GM12891 (cell line): ENCODE measurements at places on chromosomes 2 and 18.

DNA sequence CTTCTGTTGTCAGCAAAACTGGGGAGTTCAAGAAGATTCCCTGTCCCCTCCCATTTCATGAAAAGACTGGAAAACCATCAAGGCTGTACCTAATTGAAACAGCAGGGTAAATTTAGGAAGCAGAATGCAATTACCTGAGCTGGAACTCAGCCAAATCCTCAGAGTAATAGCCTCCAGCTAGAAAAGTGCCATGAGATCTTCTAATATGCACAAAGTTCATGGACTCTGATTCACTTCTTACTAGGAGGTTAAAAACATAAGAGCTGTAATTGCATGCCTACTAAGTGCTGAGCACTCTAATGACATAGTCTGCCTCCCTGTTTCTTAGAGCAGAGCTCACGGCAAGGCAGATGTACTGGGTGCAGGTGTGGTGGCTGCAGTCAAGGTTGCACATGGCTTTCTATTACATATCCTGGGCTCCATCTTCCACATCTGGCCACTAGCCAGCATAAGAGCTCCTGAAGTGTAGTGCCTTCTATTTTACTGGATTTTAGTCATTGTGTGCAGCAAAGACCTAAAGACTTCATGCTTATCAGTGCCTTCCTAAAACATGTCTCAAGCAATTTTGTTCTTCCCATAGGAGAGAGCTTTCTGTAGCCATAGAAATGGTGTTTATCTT is 341.7 kb downstream of the PTPRM start:
- DNase-seq: no peak

DNA sequence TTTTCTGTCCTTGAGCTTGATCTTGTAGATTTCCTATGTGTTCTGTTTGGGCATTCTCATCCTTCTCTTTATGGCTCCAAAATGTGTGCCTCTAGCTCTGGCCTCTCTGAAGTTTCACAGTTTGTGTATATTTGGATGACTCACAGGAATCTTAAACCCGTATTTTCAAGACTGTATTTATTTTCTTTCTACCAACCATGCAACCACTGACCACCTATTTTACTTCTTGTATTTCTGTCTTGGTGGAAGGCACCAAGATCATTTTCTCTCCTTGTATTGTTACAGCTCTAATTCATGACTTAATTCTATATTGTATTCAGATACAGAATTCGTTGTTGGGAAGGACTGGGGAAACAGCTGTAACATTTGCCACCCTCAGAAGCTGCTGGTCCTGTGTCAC is 39.5 kb downstream of the ACSL3 start:
- no peak for DNase-seq

DNA sequence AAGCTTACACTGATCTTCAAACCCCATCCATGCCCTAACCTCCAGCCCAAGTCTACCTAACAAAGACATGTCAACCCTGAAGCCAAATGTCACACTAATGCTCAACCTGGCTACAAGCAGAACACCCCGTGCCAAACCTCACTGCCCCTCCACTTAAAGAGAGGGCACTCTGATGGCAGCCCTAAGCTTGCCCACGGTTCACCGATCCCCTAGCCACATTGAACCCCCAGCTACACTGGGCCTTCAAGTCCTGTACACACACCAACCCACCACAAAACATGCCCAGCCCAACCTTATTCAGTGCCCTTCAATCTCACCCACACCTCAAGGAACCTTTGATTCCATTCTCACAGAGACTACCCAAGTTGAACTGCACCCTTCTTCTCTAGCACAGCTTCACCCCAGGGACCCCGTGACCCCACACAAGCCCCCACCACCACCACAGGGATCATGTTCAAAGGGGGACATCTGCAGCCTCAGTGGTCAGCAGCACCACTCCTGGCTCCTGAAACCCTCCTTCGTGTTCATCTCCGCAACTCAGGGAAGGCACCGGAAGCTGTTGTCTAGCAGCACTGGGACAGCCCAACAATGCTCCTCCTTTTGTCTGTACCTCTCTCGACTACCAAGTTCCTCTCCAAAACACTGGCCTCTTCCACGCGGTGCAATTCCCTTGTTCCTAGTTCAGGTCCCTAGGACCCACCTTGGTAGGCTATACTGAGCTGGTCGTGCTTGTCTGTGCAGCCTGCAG is 218.8 kb downstream of the CYP26B1 start:
- DNase-seq: no peak

GRCh38 chr18:24770311-24771024 is 310.0 kb downstream of the HRH4 start:
- DNase-seq: no peak

DNA sequence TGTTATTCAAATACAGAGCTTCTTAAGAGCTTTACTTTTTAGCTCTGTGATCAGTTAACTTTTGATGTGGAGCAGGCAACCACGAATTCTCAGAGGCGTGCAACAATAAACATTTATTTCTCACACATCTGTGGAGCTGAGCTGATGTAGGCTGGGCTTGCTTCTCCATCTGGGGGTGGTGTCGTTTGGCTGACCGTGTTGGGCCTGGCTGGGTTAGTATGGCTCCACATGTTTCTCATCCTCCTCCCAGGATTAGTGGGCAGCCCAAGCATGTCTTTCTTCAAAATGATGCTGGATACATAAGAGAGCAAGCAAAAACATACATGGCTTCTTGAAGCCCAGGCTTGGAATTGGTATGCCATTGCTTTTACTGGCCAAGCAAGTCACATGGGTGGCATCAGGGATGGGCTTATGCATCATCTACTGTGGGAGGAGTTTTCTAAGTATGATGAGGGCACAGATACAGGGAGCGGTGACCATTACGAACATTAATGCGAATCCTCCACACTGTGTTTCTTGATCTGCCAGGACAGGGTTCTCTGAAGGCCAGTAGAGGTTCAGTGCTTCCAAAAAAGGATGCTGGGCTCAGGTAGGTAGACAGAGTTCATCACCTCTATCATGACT is 157.0 kb upstream of the TNP1 start:
- no peak for DNase-seq

DNA sequence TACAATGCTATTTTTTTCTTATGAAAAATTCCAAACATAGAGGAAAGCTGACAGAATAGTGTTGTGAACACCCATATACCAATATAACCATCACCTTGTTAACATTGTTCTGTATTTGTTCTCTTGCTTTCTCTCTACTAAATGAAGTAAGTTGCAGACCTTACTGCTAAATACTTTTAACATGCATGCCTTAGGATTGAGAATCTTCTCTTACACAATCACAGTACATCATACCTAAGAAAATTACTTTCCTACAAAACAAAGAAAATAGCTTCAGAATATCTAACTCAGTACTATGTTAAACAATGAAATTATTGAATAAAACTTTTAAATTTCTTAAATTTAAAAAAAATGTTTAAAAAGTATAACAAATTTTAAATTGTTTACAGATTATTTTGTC is 136.5 kb downstream of the UBR3 start:
- DNase-seq: no peak

- DNase-seq: no peak
Observed at GRCh38 chr2:145220496-145220895, 700.6 kb upstream of the ZEB2 start.

- no peak for DNase-seq
Observed at GRCh38 chr2:165064743-165065142, 109.4 kb upstream of the SLC38A11 start.

DNA sequence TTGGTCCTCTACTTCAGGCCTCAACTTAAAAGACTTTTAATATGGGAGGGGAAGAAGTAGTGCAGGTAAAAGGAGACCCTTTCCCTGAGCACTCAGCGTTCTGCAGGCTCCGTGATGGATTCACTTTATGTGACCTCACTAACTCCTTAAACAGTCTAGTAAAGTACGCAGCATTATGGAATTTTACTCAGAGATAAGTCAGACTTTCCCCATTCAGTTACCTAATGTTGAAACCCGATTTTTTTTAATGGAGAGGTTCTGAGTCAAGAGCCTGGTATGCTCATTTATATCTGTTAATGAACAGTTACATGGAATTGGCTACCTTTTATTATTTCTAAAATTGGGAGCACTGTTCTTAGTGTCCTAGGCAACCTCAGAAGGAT is 34.1 kb downstream of the RASGRP3 start:
- no peak for DNase-seq

- no peak for DNase-seq
Observed at GRCh38 chr2:176325732-176326131, 56.5 kb downstream of the MTX2 start.

GRCh38 chr2:137966043-137966442 is 1.8 kb downstream of the HNMT start:
- DNase-seq: no peak

- no peak for DNase-seq
Observed at GRCh38 chr2:112798979-112799975, 15.0 kb upstream of the IL1A start.

DNA sequence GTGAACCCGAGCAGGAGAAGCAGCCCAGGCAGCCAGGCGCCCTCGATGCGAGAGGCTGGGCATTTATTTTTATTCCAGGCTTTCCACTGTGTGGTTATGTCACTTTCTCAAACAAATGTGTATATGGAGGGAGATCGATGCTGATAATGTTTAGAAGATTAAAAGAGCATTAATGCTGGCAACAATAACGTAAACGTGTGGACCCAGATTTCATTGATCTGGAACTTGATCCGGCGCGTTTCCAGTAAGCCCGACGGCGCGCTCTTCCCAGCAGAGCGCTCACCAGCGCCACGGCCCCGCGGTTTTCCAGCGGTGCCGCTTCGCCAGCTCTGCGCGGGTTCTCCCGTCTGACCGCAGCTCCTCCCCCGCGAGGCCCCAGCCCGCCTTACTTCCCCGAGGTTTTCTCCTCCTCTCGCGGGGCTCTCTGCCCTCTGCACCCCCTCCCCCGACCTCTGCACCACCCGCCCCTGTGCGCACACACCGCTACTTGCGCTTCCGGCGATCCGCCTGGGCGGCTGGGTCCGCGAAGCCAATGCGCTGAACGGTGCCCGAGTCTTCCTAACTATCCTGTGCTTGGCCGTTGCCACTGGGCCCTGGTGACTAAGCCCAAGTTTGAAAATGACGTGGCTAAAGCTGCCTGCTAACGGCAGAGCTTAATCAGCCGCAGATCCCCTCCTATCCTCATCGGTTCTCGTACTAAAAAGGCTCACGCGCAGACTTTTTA is 6.1 kb downstream of the ONECUT2 start:
- no peak for DNase-seq

GRCh38 chr2:85930129-85931124 is 41.6 kb upstream of the ST3GAL5 start:
- DNase-seq: no peak

GRCh38 chr2:168146892-168147810 is 100.2 kb downstream of the STK39 start:
- no peak for DNase-seq

DNA sequence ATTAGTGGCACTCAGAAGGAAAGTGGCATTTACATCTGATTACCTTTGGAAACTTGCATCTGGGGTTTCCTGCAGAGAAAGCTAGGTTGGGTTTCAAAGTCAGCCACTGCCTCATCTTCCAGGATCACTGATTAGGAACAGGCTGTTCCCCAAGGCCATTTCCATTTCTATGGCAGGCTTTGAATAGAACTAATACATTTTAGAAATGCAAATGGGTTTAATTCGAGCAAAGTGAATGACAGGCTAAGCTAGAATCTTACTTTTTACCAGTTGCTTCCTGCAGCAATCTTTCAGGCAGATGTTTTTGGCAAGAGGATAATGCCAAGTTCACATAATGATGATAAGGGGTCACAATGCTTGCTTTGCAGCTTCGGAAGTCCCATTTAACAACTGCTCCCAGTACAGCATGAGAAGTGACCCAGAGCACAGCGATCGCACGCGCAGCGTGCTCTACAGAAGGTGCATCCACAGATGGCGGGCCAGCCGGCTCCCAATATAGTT is 336.7 kb downstream of the LPIN1 start:
- no peak for DNase-seq

DNA sequence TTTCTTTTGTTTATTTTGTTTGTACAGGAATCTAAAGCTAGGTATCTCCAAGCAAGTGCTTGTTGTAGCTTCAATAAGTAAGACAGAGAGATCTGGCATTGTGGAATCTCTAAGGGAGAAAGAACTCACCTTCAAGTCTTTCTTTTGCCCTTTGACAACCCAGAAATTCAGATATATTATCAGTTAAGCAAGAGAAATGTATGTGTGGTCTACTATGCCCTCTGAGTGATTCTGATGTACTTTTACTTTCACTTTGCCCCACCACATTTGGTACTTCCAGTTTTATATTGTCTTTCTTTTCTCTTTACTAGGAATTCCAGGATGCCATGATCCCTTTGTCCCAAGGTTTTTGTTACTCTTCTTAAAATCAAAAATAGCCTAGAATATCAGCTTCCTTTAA is 259.6 kb upstream of the PIK3C3 start:
- DNase-seq: no peak

- DNase-seq: no peak
Observed at GRCh38 chr2:225649274-225649673, 249.8 kb downstream of the NYAP2 start.

DNA sequence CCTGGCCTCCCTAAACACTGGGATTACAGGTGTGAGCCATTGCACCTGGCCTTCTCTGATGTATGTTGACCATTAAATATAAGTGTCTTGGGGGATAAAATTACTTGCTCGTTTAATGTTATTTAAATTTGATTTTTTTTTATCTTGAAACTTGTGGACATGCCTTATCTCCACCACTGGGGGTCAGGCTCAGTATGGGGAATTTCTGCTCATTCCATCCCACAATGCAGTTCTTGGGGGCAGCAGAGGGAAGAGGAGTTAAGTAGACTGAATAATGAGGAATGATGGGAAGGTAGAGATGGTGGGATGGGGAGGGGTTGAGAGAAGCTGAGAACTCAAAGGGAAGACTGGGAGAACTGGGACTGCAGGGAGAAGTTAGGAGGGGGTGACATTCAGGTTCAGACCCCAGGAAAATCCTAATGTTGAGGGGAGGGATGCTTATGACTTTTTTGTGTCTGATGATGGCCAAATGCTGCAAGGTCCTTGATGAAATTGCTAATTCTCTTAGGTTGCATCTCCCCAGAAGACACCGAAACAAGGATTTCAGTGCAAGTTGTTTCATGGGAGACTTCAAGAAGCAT is 174.2 kb downstream of the MIB1 start:
- DNase-seq: no peak

DNA sequence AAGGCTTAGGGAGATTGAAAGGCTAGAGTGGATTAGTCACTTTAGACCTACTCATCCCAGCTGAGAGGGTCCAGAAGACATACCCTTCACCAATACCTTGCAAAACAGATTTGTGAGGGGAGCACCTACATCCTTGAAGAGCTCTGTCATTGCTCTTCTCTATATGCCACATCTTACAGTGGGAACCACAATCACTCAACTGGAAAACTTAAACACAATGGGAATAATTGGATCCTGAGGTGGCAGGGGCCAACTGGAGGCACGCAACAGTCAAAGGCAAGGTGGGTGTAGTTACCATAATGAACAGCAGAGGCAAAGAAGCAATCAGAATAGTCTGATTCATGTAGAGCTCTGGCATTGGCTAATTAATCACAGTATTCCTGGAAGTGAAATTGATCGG is 35.4 kb downstream of the PDE1A start:
- DNase-seq: no peak

DNA sequence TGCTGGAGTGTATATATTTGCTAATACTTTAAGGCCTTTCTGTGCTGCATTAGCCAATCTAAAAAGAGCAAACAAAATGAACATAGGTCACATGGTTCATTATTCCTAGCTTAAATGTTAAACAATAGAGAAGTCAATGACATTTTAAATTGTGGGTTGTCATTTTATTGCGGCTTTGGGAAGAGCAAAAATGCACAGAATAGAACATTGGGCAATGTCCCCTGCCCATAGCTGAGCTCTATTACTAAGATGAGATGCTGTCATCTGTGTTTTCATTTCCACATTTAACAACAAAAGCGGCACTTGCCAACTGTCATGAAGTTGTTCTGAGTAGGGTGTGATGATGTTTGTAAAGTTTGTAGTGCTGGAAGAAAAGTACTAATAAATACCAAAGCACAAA is 3.2 kb upstream of the VAPA start:
- DNase-seq: no peak
